ENCODE measurements at places on chromosomes 3 and 15. TPM values are rescaled to one million over a fixed set of nuclear protein-coding genes. Genes with fewer than 3 reads are reported as not detected.
A peak's percentile ranks its signal among the peaks of the same experiment; 100 is the strongest.

SLC51A gene
- not detected for total RNA-seq

ACSBG1 gene
- total RNA-seq: 0.64 TPM

PLSCR2 gene
- not detected for total RNA-seq

RMDN3 gene
- 28.3 TPM for total RNA-seq

AMOTL2 gene
- total RNA-seq: not detected

GP9 gene
- total RNA-seq: not detected

CASR gene
- total RNA-seq: not detected

CHRM5 gene
- not detected for total RNA-seq

CIDEC gene
- total RNA-seq: not detected

CFAP20DC gene
- 1.6 TPM for total RNA-seq

DNA sequence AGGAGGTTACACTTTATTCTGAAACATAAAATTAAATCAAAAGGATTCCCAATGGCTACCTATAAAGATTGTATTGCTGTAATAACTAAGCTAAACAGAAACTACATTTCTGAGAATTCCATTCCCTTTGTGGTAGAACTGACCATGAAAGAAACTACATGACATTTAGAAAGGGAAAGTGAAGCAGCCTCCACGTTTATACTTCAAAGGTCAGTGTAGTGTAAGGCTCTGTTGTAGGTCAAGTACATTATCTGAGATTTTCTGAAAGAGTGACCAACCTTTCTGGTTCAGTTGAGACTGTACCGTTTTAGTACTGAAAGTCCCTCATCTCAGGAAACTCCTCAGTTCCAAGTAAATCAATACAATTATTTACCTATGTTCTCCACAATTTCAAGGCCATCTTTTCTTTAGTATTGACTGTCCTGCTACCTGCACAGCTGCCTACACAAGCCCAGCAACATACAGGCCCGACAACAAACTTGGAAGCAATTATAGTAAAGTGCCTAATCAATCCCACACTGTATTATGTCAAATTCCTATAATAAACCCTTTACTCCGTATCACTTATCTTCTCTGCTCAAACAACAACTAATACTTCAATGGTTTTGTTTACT is 343.0 kb downstream of the PLOD2 start:
- DNase-seq: no peak

GRCh38 chr3:186988806-186989205 is 58.5 kb downstream of the ST6GAL1 start:
- no peak for DNase-seq

- no peak for DNase-seq
Observed at GRCh38 chr3:189727158-189727557, 96.0 kb downstream of the TP63 start.

- no peak for DNase-seq
Observed at GRCh38 chr3:18189282-18190050, 235.7 kb downstream of the SATB1 start.

GRCh38 chr3:16511681-16512434 is 1.6 kb downstream of the RFTN1 start:
- DNase-seq: peak; percentile 72

- no peak for DNase-seq
Observed at GRCh38 chr3:50442945-50443579, 60.4 kb downstream of the CACNA2D2 start.

DNA sequence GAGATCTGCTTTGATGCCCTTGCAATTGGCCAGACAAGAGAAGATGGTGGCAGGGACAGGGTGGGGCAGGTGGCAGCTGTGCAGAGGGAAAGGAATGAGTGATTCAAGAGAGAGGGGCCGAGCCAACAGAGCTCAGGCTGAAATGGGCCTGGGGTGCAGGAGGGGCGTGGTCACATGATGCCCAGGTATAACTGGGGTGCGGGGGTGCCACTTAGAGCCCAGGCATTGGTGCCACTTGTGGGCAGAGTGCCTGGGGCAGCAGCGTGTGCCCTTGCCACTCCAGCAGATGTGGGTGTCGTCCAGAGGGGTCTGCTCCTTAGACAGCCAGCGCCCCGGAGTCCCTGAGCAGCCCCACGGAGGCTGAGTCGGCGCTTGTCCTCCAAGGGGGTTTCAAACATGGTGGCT is 88.7 kb downstream of the PLXNA1 start:
- DNase-seq: no peak

GRCh38 chr15:91790836-91791235 is 62.7 kb upstream of the SLCO3A1 start:
- no peak for DNase-seq

- DNase-seq: no peak
Observed at GRCh38 chr3:81443958-81444357, 317.5 kb downstream of the GBE1 start.

GRCh38 chr15:101807345-101807945 is 4.1 kb downstream of the OR4F6 start:
- no peak for DNase-seq

GRCh38 chr3:167718582-167718981 is 16.1 kb downstream of the PDCD10 start:
- DNase-seq: no peak

DNA sequence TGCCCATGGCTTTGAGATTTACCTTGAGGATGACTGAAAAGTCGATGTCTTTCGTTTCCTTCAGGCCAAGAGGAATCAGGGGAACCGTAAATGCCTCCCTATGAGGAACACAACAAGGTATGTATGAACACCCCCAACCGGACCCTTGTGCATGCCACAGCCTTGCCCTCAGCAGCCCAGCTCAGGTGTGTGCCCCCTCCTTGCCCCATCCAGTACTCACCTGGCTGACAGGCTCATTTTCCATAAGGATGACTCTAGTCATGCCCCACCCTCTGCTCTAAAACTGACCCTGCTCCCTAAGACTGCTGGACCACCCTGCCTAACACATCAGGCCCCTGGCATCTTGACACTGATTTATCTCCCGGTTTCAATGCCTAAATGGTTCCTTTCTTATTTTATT is 270.0 kb downstream of the GOLGA6L6 start:
- DNase-seq: no peak

DNA sequence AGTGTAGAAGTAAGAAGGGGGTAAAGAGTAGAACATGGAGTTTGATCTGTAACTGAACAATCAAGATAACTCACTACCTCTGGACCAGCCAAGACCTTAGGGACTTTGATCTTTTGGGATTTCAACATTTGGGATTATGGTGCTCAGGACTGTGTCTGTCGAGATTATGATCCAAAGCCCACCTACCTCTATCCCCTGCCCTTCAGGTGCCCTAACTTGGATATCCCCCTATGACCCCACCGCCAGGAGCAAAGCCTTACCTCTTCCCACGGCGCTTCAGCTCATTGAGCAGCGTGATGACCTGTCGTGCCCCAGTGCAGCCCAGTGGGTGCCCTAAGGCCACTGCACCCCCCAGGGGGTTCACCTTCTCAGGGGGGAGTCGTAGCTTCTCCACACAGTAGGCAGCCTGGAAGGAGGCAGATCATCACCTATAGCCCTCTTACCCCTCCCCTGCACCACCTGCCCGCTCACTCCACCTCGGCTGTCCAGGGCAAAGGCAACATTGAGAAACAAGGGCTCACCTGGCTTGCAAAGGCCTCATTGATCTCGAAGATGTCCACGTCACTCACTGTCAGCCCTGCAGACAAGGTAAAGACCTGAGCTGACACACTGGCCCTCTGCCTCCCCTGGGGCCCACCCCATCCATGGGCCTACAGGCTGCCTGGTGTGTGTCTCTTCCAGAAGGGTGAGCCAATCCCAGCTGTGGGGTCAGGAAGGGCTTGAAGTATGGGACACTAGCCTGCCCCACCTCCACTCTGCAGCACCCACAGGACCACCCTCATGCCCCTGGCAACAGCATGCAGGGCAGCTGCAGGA is 11.4 kb downstream of the ACAA1 start:
- DNase-seq: no peak

GRCh38 chr3:56787784-56788256 is 13.9 kb downstream of the ARHGEF3 start:
- DNase-seq: peak; percentile 25

DNA sequence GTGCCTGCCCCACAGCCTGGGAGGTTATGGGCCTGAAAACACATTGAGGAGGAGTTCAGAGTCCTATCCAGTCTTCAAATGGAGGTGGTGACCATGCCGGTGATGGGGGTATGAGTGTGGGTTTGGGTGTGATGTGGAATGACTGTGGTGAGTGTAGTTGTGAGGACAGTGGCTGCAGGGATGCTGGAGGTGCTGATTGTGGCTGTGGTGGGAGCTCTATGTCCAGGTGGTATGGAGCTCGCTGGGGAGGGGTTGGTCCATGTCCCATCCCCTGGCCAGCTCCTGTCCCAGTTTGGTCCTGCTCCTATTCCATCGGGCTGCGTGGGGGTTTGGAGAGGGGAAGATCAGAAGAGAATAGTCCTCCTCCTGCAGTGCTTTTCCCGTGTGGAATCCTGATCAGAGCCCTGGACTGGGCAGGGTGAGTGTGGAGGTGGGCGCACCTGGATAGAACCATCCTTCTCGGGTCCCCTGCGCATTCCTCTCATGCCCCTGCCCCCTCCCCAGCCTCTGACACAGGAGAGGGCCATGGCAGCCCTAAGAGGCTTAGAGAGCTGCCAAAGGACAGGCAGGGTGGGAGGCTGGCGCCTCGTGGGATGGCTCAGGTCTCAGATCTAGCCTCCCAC is 23.0 kb upstream of the GOLGA6C start:
- no peak for DNase-seq

- DNase-seq: no peak
Observed at GRCh38 chr3:62795978-62796657, 79.1 kb downstream of the CADPS start.

GRCh38 chr15:88242586-88243555 is 13.7 kb downstream of the NTRK3 start:
- no peak for DNase-seq
